ENCODE measurements at places on chromosomes 3 and 15.

DNA sequence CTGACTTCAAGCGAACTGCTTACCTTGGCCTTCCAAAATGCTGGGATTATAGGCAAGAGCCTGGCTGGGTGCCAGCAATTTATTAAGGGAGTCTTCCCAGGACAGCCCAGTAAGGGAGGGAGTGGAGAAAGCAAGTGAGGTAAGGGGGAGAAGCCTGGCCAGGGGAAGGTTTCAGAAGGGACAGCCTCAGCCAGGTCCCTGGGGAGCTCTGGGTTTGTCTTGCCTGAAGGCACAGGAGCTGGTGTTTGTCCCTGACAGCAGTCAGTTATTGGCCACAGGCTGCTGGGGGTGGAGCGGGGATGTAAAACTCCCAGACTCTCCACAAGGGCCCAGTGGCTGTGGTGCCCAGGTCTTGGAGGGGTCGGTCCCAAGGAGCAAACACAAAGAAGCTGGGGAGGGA, 33.0 kb upstream of the CDCP1 start:
- DNase-seq = no peak

DNA sequence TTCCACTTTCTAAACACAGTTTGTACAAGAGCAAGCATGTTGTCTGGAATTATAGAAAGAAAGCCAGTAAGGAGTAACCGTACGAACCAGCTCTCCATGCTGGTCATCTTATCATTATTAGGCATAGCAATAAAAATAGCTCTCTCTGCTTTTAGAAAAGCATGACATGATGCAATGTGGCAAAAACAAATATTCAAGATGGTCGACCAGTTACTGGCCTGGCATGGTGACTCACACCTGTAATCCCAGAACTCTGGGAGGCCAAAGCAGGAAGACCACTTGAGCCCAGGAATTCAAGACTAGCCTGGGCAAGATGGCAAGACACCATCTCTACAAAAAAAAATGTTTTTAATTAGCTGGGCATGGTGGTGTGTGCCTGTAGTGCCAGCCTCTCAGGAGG, 2.6 kb upstream of the MAP4 start:
- DNase-seq = no peak

DNA sequence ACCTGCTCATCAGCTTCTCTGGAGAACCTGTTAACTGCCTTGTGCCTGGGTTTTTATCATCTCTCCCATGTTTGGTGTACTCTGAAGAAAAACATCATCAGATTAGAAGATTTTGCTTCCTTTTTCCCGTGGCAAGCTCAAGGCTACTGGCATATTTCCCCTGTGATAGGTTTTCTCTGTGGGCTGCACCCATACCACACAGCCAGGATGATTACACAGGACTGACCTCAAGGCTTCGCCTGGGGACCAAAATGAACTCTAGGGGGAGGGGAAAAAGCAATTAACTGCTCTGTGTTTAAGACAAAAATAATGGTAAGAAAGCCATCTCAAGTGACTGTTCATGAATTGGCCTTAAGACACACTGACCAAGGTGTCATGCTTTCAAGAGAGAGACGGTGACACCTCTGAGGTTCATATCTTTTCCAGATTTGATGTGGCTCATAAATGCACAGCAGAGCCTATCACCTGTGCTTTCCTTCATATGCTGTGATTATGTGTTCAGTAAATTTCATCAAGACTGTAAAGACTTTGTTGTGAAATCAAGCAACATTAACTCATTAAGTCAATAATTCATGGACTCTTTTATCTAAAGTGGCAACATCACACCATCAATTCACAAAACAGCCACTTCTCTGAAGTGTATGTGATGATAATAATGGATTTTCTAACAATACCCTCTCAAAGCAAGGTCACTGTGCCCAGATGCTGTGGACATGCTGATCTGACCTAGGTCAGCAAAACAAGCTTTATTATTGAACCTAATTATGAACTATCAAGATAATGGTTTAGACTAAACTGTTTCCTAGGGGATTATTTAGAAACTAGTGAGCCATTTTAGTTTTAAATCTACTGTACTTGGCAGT, 427.9 kb downstream of the WDR72 start:
- DNase-seq = no peak

DNA sequence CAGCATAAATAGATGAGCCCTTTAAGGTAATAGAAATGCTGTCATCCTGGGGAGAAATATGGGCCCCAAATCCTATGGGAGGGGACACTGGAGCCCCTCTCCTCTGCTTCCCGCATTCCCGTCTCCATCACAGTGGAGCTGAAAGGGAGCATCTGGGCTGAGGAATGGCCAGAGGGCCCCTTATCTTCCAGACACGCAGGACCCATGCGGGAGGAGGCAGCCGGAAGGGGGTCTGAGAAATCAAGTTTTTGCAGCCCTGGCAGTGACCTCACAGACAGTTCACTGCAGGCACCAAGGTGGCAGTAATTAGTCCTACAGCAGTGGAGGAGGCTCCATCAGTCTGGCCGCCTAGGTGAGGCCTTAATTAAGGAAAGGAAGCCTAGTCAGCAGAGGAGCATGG, 80.2 kb downstream of the RAB11A start:
- no peak for DNase-seq

GRCh38 chr3:97959872-97960271, 12.4 kb downstream of the RIOX2 start:
- no peak for DNase-seq

Data from ureter (tissue), 1 donor.